Fibroblast of lung (primary cell): ENCODE measurements at places on chromosomes 1 and 21.

- peak; percentile 23 for DNase-seq
These were observed 106.7 kb upstream of the ADAR start for GRCh38 chr1:154714638-154715037.

DNA sequence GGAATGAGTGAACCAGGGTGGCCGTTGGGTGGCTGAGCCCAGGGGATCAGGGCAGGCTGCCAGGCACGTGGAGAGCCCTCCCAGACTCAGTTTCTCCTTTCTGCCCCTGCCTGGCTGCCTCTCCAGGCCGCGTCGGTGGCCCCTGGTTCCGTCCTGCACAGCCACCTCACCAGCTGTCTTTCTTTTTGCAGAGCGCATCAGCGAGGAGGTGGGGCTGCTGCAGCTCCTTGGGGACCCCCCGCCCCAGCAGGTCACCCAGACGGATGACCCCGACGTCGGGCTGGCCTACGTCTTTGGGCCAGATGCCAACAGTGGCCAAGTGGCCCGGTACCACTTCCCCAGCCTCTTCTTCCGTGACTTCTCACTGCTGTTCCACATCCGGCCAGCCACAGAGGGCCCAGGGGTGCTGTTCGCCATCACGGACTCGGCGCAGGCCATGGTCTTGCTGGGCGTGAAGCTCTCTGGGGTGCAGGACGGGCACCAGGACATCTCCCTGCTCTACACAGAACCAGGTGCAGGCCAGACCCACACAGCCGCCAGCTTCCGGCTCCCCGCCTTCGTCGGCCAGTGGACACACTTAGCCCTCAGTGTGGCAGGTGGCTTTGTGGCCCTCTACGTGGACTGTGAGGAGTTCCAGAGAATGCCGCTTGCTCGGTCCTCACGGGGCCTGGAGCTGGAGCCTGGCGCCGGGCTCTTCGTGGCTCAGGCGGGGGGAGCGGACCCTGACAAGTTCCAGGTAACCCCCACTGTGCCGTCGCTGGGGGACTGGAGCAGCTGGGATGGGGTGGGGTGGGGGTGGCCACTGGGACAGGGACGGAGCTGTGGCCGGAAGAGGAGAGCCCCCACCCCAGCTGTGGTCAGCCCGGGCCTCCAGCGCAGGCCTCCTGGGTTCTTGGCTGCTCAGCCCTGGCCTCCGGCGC is 63.3 kb downstream of the COL18A1 start:
- no peak for DNase-seq

- peak; percentile 38 for DNase-seq
These were observed 12.4 kb downstream of the ATP1A2 start for GRCh38 chr1:160127865-160128523.

GRCh38 chr1:116694524-116694923 is 27.0 kb upstream of the IGSF3 start:
- DNase-seq, result no peak

GRCh38 chr1:22366346-22366745 is 85.3 kb upstream of the ZBTB40 start:
- no peak for DNase-seq

- DNase-seq, result peak; percentile 2
These were observed 71.3 kb upstream of the CNTN2 start for GRCh38 chr1:204971517-204972336.

- DNase-seq, result peak; percentile 63
These were observed 26.2 kb upstream of the SCMH1 start for GRCh38 chr1:41268154-41268770.

GRCh38 chr21:20639026-20639425 is 359.2 kb upstream of the NCAM2 start:
- DNase-seq, result peak; percentile 1

DNA sequence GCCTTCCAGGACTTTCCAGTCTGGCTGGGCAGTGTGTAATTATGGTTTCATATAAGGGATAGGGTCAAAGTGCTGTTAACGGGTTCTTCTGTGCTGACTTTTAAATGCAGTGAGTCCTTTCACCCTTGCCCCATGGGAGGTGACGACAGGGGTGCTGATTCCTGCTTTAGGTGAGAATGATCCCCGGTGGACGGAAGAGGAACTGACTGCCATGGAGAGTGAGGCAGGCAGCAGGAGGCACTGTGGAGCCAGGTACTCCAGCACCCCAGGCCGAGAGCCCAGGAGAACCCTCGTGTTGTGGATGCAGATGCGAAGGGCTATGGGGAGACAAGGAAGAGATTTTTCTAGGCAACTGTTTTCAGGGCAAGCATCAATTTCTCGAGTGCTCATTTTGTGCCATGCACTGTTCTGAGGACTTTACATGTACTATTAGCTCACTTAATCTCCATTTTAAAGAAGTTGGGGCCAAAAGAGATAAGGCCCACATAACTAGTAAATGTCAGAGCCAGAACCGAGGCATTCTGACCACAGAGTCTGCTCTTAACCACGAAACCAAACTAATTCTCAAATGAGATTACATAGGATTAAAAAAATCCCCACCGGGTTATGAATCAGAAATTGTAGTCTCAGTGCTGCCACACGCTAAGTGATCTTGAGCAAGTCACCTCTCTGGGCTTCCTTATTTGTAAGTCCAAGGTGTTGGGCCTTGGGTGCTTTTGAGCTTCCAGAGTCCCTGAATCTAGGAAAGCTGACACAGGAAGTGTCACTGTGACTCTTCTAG is 28.2 kb downstream of the STPG1 start:
- DNase-seq, result no peak

DNA sequence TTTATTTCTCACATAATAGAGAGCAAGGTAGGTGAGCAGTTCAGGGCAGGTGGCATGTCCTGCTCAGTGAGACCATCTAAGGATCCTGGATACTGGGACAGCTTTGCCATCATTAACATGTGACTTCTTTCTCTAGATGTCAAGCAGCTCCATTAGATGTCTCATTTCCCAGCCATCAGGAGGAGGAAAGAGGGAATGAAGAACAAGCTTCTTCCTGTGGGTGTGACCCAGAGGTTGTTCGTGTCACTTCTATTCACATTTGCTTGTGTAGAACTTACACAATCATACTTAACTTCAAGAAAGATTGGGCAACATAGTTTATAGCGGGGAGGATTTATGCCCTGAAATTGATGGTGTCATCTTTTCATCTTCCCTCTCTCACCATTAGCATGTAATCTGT is 169.2 kb upstream of the B3GALT2 start:
- DNase-seq, result no peak

DNA sequence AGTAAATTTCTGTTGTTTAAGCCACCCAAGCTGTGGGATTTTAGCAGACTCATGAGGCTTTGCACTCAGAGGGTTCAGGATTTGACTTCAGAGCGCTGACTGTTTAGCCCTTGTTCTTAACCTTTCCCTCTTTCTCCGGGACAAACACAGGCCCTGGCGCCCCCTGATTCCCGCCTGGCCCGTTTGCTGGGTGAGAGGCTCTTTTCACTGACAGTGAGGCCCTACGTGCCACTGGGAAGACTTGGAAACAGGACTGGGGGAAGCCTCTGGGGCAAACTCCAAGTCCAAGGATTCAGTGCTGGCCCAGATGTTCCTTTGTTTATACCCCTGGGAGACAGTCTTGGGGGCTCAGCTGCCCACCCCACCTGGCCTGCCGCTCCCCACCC is 11.7 kb upstream of the TRIM63 start:
- no peak for DNase-seq

DNA sequence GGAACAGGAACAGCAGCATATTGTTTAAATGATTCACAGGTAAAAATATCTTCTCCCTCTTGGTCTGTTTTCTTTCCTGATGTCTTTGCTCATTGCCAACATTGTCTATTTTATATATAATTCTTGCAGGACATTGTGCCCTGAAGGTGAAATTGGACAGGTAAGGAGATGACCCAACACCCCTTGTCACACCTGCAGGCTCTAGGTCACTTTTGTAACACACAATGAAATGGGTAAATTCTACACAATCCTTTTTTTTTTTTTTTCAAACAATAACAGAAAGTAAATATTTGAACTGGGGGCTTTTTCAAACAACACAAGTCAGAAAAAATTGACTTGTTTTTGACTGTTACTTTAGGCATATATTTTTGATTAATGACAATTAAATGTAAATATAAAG is 62.9 kb upstream of the ERG start:
- no peak for DNase-seq

- DNase-seq, result no peak
These were observed 4.8 kb downstream of the SLX9 start for GRCh38 chr21:44944596-44944995.

DNA sequence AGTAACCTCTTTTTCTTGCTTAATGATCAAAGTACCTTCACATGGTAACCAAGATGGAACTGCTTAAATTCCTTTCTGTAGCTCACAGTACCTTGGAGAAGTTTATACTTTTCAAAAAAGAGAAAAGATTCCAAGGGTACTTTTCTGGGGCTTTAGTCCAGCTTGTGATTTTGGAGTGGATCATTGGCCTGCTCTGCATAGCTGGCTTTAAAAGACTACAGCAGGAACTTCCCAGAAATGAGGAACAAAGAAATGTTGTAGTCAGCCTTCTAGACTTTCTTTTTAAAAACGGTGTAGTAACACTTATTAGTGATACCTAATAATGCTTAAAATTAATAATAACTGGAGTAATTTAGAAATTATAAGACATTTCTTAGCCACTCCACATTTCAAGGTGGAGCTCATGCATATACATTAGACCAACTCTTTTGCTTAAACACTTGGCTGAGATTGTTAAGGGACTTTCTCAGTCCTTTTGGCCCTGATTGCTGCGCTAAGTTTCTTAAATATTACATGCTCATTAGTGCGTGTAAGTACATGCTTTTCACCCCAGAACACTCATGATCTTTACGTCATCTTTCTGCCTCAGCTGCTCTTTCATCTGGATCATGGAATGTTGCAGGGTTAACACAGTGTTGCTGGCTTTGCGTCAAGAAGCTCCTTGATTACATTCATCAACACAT is 57.3 kb downstream of the SDCCAG8 start:
- no peak for DNase-seq

GRCh38 chr1:85091671-85092280 is 43.5 kb upstream of the MCOLN3 start:
- no peak for DNase-seq

GRCh38 chr1:6580593-6581409 is 1.0 kb downstream of the ZBTB48 start:
- no peak for DNase-seq

GRCh38 chr1:24151175-24151533 is 8.2 kb upstream of the IL22RA1 start:
- DNase-seq, result no peak

GRCh38 chr1:29575826-29576225 is 339.5 kb downstream of the PTPRU start:
- DNase-seq, result peak; percentile 8

GRCh38 chr1:161158316-161159010 is 837 bp upstream of the USP21 start:
- no peak for DNase-seq

DNA sequence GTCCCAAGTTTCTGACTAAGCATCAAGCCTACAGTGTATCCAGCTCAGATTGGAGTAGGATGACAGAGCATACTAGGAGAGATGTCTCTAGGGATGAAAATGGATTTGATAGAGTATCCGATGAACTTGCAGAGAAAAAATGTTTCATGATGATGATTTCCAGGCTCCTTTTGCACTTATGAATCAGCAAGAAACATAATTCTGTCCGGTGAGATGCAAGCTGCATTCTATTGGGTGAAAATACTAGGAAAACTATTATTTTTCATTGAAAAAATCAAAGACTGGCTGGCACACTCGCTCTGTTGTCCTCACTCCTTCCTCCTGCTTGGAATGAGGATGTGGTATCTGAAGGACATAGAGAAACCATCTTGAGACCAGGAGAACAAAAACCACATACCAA is 35.4 kb upstream of the RAB3GAP2 start:
- no peak for DNase-seq

GRCh38 chr1:87278825-87279535 is 49.7 kb upstream of the LMO4 start:
- DNase-seq, result no peak

DNA sequence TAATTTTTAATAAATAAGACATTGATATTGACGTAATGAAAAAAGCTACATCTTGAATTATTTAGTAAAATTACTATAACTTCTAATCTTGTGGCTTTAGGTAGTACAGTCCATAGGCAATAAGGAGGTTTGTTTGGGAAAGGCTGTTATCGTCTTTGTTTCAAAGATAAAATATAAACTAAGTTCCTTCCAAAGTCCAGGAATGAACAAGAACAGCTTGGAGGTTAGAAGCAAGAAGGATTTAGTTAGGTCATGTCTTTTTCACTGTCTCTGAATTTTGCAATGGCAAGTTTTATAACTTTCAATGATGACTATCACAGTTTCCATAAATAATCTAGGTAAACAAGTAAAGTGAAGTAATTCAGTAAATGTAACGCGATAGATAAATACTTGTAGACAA is 106.9 kb upstream of the OLFM3 start:
- no peak for DNase-seq

GRCh38 chr1:244035358-244035757 is 15.7 kb upstream of the ZBTB18 start:
- DNase-seq, result no peak

DNA sequence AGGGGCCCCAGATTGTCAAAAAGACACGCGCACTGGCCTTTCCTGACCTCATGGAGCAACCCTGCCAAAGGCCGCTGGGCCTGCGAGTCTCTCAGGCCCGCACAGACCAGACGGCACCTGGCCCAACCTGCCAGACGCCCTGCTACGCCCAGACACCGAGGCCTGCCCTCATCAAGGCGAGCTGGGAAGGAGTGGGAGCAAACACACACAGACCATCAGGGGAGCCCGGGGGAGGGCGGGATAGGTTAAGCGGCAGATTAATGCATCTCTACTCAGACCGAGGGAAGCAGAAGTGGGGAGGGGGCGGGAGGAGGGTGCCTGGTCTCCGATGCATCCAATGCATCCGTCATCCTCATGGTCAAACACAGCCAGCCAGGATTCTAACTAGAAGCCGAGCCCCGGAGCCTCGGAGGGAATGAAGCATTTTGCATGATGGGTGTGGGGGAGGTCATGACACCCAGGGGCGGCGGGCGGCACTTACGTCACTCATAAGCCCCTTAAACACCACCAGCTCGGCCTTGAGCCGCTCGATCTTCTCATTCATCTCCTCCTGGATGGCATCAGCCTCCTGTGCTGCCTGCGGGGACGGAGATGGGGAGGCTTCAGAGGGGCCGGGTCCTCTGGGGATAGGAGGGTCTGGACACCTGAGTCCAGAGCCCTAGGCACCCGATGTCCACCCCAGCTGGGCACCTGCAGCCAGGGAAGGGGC is 17.0 kb upstream of the ALDH4A1 start:
- DNase-seq, result no peak

- DNase-seq, result no peak
These were observed 8.2 kb downstream of the HMCN1 start for GRCh38 chr1:185742403-185742802.
